ENCODE measurements at places on chromosomes 3 and 15.

DNA sequence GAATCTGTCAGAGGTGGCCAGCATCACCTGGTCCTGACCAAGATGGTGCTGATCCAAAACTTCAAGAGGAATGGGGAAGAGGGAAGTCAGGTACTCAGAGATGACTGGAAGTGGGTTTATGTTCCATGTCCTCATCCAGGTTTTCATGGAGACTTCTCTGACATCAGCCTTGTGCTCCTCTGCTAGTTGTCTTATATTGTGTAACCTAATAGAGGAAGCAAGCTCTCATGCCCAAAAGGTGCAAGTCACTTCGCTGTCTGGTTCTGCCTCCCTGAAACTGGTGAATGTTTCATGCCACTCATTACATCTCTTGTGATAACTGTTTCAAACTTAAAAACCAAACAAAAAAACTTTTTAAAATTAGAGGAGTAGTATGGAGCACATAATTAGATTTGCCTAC lies 127.2 kb upstream of the MANF start:
- DNase-seq: no peak

DNA sequence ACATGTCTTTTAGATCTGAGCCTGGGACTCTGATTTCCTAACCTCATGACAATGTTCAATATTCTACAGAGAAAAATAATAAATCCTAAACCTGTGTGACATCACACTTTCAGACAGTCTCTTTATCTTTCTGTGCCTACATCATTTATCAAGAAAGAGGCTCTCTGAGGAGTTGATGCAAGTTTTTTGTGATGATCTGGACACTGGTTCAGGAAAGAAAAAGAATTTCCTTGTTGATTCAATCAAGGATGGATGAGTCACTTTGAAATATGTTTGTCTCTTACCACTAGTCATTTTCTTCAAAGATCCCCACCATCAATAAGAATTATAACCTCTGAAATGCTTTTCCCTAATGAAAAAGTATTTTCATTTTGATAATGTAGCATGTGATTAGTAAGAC lies 404.6 kb downstream of the WDR72 start:
- DNase-seq: no peak

DNA sequence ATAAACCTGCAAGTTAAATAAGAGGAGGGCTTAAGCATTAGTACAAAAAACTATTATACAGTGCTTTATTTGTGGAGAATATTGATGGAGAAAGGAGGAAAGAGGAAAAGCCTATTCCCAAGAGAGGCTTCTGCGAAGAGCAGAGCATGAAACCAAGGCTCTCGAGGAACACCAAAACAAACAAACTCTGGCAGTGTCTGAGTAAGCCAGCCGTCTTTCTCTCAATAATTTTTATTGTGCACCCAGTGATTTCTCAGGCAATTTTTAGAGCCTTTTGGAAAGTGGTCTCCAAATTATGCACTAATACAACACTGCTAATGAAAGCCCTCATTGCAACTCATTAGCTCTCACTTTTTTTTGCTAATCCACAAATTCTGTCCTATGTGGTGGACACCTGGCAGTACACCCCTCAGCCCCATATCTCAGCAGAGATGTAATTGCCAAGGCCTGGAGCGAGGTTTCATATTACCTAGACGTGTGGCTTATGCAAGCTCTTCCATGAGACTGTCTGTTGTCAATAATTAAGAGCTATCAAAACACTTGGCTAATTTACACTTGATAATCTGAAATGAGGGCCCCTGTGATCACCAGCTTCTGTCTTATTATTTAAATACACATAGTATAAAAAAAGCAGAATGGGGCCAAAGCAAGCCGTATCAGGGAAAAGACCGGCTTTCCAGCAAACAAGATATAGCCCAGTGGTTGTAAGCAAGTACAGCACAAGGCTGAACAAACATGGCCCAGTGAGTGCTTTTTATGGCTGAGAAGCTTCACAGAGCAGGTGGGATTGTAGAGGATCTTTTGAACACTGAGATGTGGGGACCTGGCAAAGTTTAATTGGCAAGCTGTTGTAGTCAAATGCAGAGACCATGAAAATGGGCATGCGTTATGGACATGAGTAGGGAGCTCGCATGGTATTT lies 216.9 kb downstream of the ROBO2 start:
- DNase-seq: peak; percentile 82

- no peak for DNase-seq
Observed at GRCh38 chr15:55989383-55989782, 4.0 kb downstream of the NEDD4 start.

DNA sequence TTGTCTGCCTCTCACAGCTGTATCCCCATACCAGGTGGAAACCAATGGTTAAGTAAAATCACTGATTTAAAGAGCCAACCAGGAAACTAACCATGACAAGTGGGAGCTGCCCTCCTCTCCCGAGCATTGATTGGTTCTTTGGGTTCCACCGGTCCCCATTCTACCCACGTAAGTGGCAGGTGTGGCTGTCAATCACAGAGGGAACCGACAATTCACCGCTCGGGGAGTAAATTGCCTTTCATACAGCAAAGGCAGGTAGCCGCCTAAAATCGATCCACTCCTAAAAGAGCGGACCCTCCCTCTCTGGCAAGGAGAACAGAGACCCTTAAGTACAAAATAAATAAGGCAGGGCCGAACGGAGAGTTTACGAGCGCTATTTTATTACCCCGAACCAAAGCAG lies 1.2 kb downstream of the ERC2 start:
- DNase-seq: peak; percentile 86

DNA sequence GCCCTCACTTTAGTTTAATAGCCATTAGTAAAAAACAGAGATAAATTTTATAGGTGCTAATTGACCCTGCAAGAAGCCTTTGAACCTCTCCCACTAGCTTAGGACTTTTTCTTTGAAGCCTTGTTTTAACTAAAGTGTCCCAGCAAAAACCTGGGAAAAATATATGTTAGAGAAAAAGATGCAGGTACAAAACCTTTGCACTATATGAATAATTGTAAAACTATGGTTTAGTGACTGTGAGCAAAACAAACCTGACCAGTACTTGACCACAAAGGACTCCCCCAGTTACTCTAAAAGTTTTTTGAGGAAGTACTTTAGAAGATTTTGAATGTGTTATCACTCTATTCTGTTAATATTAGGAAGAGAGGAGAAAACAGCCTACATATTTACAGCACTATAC lies 123.3 kb upstream of the TP63 start:
- DNase-seq: no peak

GRCh38 chr15:98263787-98264186 lies 303.3 kb downstream of the ARRDC4 start:
- no peak for DNase-seq

DNA sequence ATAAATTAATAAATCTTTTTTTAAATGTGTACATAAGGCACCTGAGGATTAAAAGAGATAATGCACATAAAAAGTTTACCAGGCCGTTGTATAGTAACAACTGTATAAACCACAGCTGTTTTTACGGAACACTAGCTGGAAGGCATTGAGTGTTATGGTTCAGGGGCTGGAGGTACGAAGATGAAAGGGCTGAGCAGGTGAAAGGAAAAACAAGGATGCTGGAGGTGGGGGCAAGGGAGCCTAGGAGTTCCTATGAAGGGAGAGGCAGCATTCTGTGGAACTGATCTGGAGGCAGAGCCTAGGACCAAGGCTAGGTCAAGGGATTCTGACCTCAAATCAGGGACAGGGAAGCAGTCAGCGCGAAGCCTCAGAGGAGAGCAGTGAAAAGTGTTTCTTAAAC lies 8.0 kb downstream of the SEMA5B start:
- no peak for DNase-seq

DNA sequence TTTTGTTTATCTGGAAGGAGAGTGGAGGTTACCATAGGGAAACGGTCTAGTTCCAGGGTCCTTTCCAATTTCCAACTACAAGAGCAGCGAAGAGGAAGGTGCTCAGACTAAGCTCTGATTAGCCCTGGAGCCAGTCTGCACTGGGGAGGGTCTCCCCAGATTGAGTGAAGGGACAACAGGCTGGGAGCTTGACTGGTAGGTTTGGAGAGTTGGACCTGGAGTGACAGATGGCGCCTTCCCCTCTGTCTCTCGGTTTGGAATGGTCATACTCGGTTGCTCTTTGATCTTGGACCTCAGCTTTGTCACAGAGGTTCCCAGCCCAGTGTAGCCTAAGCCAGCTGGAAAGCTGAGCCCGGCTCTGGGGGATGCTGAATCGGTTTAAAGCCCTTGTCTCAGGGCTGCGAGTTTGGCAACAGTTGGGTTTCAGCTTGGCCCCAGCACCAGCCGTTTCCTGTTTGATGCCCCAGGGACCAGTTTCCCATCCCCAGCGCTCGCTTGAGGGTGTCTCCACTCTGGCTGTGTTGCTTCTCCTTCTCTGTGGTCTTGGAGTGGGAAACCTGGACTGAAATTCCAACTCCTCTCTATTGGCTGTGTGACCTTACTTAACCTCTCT lies 53.1 kb upstream of the ULK4 start:
- no peak for DNase-seq

DNA sequence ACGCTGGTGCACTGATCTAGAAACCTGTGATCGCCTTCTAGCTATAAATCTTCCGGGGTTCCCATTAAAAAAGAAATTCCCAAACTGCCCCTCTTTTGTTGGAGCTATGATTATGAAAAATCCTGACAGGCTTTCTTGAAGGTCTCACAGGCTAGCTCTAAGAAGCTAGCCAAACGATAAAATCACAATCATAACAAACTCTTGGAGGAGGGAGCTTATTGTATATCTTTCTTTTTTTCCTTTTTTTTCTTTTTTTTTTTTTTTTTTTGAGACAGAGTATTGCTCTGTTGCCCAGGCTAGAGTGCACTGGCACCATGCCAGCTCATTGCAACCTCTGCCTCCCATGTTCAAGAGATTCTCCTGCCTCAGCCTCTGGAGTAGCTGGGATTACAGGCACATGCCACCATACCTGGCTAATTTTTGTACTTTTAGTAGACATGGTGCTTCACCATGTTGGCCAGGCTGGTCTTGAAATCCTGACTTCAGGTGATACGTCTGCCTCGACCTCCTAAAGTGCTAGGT lies 72.0 kb downstream of the MYO1E start:
- DNase-seq: no peak

DNA sequence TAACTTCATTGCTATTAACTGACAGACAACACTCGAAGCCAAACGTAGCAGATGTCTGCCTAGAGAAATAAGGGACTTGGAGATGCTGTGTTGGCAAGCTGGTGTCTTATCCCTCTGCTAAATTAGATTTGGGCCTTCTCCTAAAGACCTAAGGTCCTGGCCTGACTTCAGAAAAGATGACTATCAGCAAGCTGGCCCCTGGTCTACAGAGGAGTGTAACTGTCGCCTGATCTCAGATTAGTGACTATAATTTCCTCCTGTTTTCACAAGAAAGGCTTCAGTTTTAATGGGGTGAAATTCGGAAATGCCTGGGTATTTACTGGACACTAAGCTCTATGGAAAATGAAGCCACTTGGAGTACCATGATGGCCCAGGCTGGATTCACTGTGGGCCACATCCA lies 53.1 kb upstream of the SLC7A14 start:
- no peak for DNase-seq

DNA sequence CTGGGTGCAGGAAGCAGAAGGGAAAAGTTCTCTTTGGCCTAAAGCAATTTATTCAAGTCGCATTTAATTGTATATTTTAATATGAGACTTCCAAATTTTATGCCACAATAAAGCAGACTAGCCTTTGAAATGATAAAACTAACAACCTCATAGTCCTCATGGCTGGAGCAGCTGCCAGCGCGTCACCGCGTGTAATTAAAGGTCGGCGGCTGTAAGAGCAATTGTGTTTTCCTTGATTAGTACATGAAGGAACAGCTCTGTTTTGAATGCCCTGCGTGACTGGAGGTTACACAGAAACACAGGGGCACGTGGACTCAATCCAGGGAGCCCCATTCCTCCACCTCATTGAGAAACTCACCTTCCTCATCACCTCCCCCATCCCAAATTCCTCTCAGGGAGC lies 10.1 kb upstream of the LRRC15 start:
- DNase-seq: peak; percentile 74

- no peak for DNase-seq
Observed at GRCh38 chr3:136120373-136121348, 75.5 kb downstream of the MSL2 start.

DNA sequence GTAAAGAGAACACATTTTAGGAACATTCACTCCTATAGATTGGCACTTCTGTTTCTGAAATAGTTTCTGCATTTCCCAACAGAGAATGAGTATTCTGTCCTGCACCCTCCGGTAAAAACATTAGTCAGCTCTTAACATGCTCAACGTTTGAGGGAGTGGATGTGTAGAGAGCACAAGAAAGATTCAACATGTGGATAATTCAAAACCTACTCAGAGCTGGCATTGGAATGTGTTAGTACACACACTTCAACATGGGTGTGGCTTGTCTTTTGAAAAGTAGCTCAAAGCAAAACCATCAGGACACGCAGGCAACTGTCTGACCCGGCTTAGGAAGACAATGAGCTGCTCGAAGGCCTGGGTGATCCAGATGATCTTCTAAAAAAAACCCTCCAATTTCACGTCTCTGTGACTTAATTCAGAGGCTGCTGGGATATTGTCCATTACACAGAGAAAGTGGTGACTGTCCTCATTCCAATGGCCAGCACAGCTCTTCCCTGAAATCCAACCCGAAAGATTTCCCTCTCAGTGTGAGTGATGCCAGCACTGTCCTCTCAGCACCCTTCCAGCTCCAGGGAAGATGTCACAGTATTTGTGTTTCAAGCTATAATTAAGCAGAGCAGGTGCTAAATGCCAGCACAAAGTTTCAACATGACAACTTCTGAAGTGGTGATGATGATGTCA lies 18.1 kb downstream of the FBN1 start:
- DNase-seq: no peak

GRCh38 chr3:146838221-146838620 lies 233.1 kb upstream of the PLSCR5 start:
- no peak for DNase-seq

DNA sequence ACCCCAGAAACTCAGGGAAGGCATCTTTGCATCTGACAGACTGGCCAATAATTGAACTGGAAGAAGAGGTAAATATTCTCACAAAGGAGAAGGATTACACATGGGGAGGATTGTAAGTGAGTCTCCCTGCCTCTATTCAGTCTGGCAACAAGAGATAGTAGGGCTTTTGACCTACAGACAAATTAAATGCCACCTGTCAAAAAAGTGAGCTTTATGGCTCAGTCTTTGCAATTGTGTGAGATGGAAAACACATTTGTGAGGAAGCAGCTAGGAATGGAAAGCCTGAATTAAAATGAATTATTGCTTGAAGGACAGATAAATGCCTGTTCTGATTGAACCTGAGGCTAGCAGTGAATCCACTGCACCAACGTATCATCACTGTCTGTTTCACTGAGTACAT lies 173.3 kb upstream of the GOLIM4 start:
- no peak for DNase-seq

DNA sequence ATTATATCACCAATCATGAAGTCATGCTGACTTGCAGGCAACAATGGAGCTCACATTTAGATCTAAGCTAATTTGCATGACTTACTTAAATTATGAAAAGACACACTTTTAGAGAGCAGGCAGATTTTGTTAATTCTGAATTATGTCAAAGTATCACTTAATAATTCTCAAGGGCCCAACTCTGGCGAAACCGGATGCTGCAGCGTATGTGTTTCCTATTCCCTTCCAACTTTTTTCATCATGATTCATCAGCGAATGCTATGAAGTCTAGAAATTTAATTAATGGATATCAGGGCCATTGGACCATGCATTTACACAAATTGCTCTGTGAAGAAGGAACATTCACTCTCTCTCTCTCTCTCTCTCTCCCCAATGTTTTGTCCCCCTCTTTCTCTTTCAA lies 63.5 kb upstream of the GOLGA8A start:
- DNase-seq: no peak

- DNase-seq: no peak
Observed at GRCh38 chr15:94858011-94858410, 626.6 kb downstream of the MCTP2 start.

GRCh38 chr15:90062462-90062932 lies 39.8 kb downstream of the IDH2 start:
- DNase-seq: peak; percentile 90

Measured in COR-L47 (cell line).